ENCODE measurements at places on chromosomes 5 and 9.

DNA sequence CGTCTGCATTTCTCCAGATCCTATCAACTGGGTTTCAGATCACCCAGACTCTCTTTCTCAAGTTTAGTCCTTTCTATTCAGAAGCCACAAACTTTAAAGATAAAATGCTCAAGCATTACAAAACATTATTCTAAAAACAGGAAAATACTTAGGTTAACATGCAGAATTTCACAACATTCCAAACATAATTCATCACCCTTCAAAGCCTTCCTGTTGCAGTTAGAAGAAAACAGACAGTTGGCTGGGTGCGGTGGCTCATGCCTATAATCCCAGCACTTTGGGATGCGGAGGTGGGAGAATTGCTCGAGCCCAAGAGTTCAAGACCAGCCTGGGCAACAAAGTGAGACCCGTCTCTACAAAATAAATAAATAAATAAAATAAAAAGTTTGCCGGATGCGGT lies 7.7 kb upstream of the OCLN start:
- no peak for DNase-seq

DNA sequence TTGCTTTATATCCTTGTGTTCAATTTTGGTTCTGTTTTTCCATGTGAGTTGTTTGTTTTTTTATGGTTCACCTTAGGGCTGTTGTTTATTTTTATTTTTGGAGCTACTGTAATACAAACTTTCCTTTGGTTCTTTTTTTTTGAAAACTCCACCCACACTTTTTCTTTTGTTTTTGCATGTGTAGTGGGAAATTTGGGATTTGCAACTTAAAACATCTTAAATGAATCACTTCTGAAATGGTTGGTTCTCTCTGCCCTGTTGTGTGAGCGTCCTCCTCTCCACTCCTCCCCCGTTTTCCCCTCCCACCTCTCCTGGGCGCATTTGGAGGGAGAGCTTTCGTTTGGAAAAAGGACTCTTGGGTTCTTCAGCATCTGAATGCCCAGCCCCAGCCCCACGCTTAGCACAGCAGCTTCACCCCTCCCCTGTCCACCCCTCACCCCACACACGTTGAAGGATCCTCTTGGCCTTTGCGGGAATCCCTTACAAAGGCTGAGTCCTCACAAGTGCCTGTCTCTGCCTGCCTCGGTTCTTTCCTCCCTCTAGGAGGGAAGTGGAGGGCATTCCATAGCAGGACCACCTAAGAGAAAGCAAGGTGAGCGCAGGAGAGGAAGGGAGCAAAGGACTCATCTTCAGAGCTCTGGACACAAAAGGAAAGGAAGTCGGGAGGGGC lies 67.2 kb downstream of the DMRT1 start:
- no peak for DNase-seq

- no peak for DNase-seq
Measured at GRCh38 chr9:135993765-135994500, 32.8 kb upstream of the UBAC1 start.

DNA sequence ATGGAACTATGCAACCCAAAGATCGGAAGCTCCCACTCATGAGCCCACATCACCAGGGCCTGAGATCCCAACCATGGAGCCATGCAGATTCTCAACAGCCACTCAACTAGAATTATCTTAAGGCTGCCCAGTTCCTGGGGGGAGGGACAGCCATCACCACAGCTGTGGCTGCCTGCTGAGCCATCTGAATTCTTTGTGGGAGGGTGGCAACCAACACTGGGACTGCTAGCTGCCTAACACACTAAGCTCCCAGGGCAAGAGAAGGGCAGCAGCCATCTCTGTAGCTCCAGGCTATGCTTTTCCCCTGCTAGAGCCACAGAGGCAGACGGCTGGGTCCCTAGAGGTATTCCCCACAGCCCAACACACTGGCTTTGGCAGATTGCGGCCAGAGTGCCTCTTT lies 251.3 kb upstream of the GRAMD2B start:
- no peak for DNase-seq

DNA sequence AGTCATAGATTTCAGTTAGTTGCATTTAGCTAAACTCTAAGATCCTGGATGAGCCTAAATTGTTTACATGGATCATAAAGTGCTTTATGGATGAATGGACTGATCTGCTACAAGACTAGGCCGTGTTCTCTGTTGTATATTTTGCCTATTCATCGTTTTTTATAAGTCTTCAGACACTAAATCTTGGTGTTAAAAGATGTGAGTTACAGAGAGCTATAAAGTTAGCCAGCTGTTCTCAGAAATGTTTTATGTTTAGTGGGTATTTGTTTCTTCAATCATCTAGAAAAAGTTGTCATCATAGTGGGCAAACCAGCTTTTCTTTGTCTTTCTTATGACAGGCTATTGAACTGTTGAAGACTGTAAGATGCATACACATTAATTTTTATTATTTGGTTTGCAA lies 585.8 kb upstream of the SEMA6A start:
- DNase-seq: no peak

DNA sequence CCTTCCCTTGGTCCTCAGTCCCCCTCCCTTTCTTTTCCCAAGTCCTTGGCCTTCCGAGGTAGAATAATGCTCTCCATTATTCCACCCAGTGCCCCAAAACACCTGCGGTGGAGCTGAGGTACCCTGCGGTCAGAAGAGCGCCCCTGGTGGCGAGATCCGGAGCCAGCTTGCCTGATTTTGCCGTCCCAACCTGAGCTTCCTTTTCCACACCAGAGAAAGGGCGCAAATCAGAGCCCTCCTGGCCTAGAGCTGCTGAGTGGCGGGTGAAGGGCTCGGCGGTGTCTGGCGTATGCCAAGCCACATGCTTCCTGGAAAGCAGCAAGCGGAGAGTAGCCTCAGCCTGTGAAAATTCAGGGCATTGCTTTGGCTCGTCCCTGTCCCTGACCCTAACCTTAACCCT lies 21.1 kb upstream of the CARTPT start:
- DNase-seq: no peak

DNA sequence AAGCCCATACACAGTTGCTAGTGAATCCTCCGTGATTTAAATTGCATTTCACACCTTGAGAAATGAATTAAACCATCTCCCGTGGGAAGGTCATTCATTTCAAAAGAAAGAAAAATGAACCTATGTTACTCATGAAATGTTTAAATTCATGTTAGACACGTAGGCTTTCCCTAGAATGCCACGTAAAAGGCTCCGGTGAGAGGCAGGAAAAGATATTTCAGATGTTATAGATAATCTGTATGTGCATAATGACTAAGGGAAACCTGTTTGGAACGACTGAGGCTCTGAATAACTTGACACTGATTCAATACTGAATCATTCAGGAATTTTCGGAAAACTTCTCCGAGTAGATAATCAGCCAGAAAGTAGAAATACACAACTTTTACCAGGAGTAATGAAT lies 134.3 kb upstream of the ICE1 start:
- no peak for DNase-seq

- no peak for DNase-seq
Measured at GRCh38 chr9:13397661-13398060, 118.2 kb upstream of the MPDZ start.

- peak; percentile 56 for DNase-seq
Measured at GRCh38 chr9:100437860-100438805, 11.2 kb downstream of the MSANTD3 start.

- no peak for DNase-seq
Measured at GRCh38 chr9:35029241-35029640, 39.7 kb downstream of the DNAJB5 start.

GRCh38 chr5:139223481-139223880 lies 25.3 kb upstream of the SIL1 start:
- no peak for DNase-seq

- DNase-seq: no peak
Measured at GRCh38 chr9:76302947-76303550, 91.2 kb downstream of the RFK start.

- DNase-seq: no peak
Measured at GRCh38 chr9:121765021-121765950, 113.9 kb downstream of the DAB2IP start.

DNA sequence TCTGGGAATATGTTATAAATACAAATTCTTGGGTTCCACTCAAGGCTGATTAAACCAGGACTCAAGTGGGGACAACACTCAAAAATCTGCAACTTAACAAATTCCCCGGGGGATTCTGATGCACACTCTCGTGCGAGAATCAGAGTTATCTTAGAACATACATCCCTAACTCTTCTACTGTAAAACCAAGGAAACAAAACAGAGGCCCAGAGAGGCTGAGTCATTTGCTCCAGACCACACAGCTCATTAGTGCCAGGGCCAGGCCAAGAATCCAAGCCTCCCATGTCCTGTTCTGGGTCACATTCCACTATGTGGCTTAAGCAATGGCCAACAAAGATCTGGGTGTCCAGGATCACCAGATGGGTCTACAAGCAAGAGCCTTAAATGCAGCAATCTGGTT lies 166.0 kb downstream of the ADAMTS12 start:
- DNase-seq: no peak

DNA sequence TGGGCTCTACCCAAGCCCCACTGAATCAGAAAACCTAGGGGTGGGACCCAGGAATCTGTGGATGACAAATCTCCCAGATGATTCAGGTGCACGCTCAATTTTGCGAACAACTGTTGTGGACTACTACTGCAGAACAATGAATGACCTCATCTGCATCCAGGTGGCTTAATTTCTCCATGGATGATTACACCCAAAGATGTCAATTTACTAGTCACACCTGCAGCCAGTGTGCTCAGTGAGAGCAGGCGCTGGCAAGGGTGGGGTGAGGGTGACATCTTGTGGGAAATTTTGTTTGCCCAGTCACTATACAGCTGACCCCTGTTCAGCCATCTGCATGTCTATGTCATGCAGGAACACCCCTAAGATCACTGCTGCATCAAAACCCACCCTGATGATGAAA lies 118.2 kb downstream of the ENTREP1 start:
- no peak for DNase-seq

DNA sequence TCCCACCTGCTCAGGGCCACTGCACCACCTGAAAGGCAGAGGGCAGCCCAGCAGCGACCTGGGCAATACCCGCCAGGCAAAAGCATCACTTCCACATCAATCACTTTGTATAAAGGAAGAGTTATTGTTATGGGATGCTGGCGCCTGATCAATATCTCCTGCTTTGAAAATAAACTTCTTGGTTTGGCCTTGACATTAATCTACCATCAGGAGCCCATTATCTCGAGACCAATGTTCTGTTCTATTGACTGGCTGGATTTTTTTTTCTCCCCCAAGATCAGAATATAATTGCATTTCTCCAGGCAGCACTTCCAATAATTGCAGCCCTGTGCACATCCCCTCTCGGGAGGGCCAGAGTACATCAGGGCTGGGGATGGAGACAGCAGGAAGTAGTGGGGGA lies 44.4 kb upstream of the SAP30L start:
- DNase-seq: no peak

DNA sequence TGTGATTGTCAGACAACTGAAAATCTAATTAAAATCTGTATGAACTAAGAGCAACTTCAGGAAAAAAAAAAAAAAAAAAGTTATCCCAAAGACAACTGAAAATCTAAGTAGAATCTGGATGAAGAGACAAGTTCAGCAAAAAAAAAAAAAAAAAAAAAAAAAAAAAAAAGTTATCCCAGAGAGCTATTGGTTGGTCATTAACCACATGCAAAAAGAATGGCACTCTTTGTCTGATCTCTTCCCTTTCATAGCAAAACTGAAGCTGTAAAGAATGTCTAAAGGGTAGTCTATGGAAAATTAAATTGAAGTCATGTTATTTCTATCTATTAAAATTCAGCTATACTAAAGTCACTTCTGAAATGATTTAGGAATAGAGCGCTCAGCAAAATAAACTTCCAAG lies 32.9 kb downstream of the STRBP start:
- DNase-seq: no peak

- no peak for DNase-seq
Measured at GRCh38 chr9:38417003-38417945, 7.0 kb downstream of the IGFBPL1 start.

DNA sequence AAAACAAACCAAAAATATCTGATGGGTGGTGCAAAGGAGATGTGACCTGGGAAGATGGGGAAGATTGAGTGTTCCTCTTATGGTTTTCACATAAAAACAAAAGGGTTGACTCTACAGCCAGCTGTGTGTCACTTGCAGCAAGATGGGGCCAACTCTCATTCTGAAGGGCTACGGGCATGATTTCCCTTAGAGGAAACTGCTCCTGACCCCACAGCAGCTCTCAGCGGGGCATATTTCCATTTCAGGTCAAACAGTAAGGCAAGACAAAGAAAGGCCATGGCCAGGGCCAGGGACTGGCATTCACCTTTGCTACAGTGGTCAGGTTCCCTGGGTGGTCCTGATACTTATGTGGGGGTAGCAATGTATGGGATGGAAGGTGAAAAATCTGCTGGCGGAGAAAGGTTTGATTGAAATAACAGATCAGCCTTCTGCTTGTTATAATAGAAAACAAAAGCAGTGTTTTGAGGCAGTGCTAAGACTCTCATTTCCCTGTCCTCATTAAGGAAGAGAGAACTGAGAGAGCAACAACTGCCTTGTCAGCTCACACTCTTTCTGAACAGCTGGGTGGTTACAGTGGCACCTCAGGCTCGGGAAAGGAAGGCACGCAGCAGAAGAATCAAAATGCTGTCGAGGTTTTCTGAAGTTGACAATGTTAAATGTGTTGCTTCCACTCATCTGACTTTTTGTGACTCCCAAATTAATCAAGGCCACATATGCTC lies 120.7 kb upstream of the PCA3 start:
- no peak for DNase-seq

GRCh38 chr9:73091909-73092308 lies 59.8 kb upstream of the ANXA1 start:
- no peak for DNase-seq

GRCh38 chr5:24615159-24615558 lies 29.6 kb downstream of the CDH10 start:
- no peak for DNase-seq

DNA sequence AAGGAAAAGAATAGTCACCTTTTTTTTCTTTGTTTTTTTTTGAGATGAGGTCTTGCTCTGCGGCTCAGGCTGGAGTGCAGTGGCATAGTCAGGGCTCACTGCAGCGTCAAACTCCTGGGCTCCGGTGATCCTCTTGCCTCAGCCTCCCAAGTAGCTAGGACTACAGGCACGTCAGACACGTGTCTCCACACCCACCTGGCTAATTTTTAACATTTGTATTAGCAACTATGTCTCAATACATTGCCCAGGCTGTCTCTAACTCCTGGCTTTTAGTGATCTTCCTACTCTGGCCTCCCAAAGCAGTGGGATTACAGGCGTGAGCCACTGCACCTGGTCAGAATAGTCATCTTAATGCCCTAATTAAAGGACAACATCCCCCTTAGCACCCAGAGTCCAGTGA lies 54.4 kb upstream of the CTSL start:
- no peak for DNase-seq

GRCh38 chr9:86778761-86779160 lies 168.5 kb downstream of the GAS1 start:
- DNase-seq: no peak

- no peak for DNase-seq
Measured at GRCh38 chr5:2464141-2464540, 287.3 kb downstream of the IRX2 start.

Measured in activated CD4-positive, alpha-beta T cell treated with anti-CD3 and anti-CD28 coated beads for 24 hours (primary cell).